ENCODE measurements at places on chromosomes 3 and 15.
A peak's percentile ranks its signal among the peaks of the same experiment; 100 is the strongest.

DNA sequence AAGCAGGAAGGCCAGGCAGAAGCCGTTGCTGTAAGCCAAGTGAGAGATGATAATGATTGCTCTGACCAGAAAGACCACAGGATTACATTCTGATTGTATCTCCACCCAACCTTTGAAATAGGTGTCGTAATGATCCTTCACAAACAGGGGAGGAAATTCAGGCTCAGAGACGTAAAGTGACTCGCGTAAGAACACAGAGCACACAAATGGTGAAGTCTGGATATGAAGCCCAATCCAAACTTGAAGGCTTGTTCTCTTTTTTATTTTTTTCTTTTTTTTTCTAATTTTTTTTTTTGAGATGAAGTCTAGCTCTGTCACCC is 25.3 kb upstream of the PIAS1 start:
- DNase-seq = no peak

DNA sequence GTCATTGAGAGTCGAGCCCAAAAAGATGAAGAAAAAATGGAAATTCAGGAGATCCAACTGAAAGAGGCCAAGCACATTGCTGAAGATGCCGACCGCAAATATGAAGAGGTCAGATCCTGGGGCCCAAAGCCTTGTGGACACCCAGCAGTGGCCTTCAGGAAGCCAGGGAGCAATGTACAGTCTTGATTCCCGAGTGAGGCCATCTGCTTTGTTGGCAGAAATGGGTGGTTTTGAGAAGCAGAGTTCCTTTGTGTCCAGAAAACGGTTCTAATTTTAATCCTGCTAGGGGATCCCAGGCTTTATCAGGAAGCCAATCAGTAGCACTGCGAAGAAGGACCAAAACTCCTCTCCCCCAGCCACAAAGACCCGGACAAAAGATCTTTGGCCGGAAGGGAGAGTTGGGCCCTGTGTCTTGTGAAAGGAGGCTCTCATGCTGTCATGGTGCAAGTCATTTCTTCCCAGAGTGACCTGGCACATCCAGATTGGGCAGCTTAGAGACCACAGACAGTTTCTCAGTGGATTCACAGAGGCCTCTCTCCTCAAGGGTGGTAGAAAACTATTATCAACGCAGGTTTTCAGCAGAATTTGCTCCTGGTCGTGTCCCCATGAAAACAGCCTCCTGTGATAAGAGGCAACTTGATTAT is 17.1 kb downstream of the TPM1 start:
- no peak for DNase-seq

DNA sequence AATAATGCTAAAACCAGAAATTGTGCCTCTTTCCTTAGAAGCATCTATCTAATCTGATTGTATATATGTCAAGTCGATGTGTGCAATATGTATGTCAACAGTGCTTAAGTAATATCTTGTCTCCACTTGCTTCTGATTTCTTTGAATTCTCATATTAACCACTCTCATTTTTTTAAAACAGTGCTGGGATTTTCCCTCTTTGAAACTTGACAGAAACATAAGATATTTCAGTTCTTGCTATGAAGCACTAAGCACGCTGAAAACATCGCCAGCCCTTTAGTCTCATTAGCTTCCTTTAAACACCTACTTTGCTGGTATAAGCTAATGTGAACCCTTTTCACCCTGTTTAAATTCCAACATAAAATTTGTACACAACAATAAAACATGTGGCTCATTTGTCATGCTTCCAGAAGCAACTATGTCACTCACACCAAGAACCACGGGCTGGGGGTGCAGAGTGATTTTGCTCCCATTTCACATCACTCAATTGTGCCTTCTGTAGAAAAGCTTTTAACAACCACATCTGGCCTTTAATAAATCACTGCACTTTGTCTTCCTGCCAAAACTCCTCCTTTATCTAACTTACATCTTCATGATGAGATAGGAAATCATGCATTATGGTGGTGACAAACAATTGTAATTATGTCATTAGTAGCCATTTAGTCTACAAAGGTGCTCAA is 185.2 kb downstream of the FOXP1 start:
- DNase-seq = no peak

DNA sequence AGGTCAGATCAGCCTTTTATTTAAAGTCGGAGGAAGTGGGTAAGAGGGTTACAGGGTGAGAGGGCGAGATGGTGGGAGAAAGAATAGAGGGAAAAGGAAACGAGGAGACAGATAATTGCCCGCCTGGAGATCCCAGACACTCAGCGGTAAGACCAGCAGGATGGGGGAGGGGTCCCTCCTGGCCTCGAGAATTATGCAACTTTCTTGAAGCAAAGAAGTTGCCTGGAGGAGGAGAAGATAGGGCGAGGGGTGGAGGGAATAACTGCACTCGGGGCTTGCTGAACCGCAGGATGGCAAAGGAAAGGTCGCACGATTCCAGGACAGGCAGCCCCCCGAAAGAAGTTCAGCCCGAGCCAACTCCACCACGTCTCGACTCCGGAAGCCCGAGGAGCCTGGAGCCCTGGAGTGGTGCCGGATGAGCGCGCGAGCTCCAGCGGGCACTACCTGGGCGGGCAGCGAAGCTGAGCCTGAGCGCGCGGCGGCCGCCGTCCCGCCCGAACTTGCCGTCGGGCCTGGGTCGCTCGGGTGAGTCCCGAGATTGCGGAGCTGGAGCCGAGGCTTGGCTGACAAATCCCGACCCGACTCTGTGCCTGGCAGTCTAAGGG is 402 bp downstream of the WWTR1 start:
- DNase-seq = no peak

DNA sequence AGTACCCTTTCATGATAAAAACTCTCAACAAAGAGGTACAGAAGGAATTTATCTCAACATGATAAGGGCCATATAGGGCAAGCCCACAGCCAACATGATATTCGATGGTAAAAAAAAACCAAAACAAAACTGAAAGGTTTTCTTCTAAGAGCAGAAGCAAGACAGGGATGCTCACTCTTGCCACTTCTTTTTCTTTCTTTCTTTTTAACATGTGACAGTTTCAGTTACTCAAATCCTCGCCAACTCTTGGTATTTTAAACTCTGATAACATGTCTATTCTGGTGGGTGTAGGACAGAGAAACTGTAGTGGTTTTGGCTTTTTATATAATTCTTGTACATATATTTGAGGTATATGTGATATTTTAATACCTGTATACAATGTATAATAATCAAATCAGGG is 74.0 kb upstream of the NMNAT3 start:
- no peak for DNase-seq

GRCh38 chr3:82114589-82114988 is 353.1 kb upstream of the GBE1 start:
- no peak for DNase-seq

GRCh38 chr15:78405336-78405924 is 32.6 kb upstream of the IREB2 start:
- DNase-seq = no peak

- no peak for DNase-seq
These were observed 162.8 kb upstream of the ZNF385D start for GRCh38 chr3:21913791-21914190.

DNA sequence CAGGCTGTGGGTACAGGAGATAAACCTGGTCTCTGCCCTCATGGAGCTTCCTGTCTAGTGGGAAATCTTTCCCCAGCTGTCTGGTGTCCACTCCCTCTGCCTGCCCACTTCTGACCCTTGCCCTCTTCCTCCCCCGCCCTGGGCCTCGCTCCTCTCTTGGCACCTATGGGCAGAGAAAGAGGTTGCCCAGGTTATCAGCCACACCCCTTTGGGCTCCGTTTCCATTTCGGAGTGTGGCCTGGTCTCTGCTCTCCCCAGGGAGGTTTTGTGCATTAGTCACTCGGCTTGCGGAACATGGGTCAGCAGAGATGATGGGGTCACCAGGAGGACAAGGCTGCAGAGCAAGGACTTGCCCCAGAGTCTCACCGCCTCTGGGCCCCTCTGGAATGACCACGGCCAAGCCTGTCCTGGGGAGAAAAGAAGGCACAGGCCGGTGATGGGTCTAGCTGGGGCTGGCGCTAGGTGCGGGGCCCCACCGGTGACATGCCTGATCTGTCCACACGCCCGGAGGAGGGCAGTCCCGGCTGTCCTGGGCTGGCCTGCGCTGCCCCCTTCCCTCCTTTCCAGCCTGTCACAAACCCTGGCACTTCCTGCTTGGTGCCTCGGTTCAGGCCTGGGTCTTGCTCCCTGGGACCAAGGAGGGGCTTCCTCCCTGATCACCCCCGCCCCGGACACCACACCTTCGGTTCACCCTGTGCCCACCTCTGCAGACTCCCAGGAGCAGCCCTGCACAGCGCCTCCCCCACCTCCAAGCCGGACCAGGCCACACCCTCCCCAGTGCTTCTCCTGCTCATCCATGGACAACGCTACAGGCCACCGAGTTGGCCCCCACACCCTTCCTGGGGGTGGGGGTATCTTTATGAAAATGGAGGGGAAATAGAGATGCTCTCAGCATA is 35.6 kb upstream of the MUC4 start:
- no peak for DNase-seq

GRCh38 chr3:19107719-19108118 is 40.6 kb upstream of the KCNH8 start:
- no peak for DNase-seq

GRCh38 chr15:90647326-90647725 is 69.8 kb upstream of the BLM start:
- no peak for DNase-seq

GRCh38 chr3:88003115-88003755 is 55.6 kb downstream of the CGGBP1 start:
- no peak for DNase-seq

GRCh38 chr15:50627351-50628055 is 59.1 kb downstream of the TRPM7 start:
- DNase-seq = no peak

DNA sequence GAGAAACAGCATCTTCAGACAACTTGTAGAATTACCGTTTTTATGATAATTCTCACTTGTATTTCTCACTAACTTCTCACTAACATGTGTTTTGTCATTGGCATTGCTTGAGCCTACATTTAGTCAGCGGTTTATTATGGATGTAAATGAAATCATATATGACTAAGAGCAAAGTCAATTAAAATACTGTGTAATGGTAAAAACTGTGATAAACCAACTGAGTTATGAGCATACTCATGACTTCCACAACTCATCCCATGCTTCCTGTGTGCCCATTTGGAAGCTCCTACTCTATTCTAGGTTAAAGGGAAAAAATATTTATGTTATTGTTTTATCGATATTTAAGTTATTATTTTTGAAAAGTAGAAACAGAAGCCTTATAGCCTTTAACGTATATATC is 12.8 kb downstream of the PXK start:
- no peak for DNase-seq

DNA sequence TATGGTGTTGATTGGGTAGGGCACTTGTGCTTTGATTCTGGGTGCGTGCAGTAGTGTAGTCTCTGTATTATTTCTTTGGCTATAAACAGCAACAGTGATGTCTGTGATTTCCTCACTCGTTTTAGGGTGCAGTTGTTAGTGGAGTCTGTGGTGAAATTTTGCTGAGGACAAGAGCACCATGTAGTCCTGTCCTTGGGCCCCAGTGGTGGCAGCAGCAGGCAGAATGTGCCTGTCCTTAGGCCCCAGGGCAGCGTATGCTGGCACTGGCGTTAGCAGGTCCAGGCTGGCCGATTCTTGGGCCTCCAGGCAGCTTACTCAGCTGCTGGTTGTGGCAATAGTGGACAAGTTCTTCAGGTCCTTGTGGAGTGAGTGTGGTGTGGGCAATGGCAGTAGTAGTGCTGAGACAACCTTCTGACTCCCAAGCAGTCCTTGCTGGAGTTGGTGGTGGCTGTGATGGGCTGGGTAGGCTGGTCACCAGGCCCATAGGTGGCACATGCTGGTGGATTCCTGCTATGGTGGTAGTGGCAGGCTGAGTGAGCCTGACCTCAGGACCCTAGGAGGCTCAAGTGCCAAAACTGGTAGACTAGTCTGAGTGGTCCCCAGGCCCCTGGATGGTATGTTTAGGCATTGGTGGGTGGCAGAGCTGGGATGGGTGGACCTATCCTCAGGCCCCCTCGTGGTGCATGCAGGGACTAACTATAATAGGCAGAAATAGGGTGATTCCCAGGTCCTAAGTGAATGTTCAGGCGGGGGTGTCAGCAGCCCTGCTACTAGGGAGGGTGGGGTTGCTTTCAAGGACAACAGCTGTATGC is 56.3 kb downstream of the TNFAIP8L3 start:
- DNase-seq = no peak

- DNase-seq = no peak
These were observed 59.7 kb upstream of the LCTL start for GRCh38 chr15:66625531-66625930.

- DNase-seq = no peak
These were observed 61.0 kb downstream of the BOC start for GRCh38 chr3:113272385-113272779.

DNA sequence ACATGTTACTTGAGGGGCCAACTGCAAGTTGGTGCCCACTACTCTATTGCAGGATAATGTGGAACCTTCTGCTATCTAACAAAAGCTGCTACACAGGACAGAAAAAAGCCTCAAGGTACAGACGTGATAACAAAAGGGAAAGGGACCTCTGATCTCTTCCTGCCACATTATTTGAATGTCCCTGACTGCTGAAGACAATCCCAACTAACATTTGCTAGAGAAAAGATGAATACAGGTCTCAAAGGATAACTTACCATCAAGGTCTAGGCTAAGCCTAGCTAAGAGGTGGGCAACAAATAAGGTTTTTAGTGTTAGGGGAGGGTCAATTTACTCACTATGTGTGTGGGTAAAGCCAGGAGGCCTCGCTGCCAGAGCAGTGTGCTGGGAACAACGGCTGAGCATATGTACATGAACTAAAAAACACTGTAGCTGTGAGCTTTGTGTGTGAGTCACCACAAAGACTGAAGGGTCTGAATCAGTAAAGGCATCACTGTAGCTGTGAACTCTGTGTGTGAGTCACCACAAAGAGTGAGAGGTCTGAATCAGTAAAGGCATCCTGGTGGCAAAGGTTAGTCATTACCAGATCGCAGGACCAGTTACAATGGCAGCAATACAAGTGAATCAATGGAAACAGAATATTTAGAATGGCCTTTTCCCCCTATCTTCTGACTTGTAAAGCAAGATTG is 111.7 kb downstream of the LMLN start:
- peak; percentile 9 for DNase-seq

DNA sequence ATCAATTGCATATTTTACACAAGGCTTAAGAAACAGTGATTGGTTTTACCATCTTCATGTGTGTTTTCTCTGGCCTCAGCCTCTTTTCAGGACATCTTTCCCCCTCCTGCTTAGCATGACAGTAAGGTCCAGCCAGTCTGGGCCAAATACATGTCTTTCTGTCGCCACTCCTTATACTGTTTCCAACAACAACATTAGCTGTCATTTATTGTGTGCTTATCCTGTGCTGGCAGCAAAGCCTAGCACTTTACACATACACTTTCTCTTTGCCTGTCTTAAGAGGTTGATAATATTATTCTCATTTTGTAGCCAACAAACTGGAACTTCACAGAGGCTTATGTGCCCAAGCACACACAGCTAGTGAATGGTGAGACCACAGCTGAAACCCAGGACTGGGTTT is 37.8 kb downstream of the B3GALNT1 start:
- DNase-seq = no peak

Measured in GM12878 (cell line).